ENCODE measurements at places on chromosomes 5 and 9.

- no peak for DNase-seq
Measured at GRCh38 chr5:35360671-35361070, 130.4 kb upstream of the PRLR start.

- DNase-seq = no peak
Measured at GRCh38 chr5:111472579-111472978, 39.8 kb downstream of the STARD4 start.

- DNase-seq = no peak
Measured at GRCh38 chr5:119179857-119180641, 109.2 kb downstream of the DMXL1 start.

DNA sequence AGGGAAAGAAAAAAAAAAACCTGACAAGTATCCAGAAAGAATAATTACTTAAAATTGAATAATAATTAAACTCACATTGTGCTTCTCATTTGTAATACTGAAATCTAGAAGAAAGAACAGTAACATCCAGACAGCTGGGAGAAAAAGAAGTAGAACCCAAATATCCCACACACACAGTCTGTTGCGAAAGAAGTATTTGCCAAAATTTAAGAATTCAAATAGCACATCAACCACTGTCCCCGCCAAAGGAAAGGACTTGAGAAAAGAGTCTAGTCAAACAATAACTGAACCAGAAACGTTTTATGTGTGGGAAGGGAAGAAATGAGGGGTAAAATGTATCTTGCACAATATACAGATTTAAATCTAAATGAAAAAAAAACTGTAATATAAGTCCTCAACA, 202.8 kb downstream of the MLLT3 start:
- DNase-seq = no peak

GRCh38 chr9:33924978-33925797, 108.2 kb downstream of the UBE2R2 start:
- DNase-seq = no peak

GRCh38 chr5:138870611-138871010, 4.5 kb downstream of the LRRTM2 start:
- DNase-seq = no peak

DNA sequence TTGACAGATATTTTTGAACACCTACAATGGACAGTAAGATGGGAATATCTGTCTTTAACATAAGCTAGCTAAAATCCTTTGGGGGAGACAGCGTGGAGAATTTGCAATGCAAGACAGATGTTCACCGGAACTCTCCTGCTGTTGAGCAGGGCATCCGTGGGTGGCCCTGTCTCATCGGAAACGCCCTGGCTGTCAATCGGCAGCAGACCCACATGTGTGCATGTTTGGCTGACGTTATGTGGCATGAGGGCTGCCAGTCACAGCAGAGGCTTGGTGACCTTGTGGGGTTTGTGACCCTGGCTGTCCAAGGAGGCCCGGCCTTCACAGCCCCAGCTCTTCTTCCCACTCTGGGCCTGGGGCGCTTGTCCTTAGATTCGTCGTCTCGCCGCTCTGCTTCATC, 129.7 kb upstream of the OTULINL start:
- no peak for DNase-seq

- DNase-seq = peak; percentile 89
Measured at GRCh38 chr9:97905228-97905627, 17.1 kb downstream of the TRMO start.

DNA sequence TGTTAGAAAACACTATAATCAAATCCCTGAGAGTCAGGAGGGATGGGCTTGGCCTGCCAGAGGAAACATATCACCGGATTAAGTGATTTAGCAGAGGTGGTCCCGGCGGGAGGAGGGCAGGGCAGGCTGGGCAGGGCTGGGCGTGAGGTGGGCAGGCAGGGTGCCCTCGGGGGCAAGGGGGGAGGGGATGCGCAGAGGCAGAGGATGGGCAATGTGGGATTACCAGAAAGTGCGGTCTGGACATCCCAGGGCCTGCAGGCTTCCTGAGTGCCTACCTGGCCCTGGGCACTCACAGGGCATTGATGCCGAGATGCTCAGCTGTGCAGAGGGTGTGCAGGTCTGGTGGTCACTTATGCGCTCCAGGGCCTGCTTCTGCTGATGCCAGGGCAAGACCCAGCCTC, 115.2 kb downstream of the ADAMTS2 start:
- no peak for DNase-seq

GRCh38 chr5:127294829-127295228, 4.2 kb downstream of the MEGF10 start:
- DNase-seq = no peak

DNA sequence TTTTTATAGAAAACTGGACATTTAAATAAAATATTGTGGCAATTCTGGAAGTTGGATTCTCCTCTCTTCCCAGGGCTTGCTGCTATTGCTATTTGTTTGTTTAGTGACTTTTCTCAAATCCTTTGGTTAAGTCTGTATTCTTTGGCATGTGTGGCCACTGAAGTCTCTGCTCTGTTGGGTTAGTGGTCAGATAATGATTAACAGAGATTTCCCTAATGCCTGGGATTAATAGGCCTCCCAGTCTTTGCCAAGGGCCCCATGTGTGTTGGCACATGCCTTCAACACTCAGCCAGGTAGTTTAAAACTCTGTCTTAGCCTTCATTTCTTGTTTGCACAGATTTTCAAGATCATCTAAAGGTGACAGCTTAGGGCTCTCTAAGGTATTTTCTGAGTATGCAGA, 92.8 kb upstream of the EPB41L4A start:
- DNase-seq = no peak

DNA sequence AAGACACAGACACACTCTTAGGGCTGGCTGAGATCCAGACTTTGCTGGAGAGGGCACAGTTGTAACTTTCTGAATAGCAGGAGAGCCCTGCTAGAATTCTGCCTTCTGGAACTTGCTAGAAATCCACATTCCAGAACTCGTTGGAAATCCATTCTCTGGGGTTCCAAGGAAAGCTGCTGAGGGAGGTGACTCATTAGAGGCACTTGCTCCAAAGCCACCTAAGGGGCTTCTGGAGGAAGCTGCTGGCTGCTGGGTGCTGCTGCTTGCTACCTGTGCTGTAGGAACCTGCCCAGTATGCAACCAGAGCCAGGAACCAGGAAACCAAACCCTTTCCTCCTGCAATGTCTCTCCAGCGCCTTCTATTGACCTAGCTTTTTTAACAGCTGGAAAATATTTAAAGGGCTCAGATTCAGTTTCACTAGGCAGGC, 4.1 kb upstream of the TLE4 start:
- DNase-seq = no peak

DNA sequence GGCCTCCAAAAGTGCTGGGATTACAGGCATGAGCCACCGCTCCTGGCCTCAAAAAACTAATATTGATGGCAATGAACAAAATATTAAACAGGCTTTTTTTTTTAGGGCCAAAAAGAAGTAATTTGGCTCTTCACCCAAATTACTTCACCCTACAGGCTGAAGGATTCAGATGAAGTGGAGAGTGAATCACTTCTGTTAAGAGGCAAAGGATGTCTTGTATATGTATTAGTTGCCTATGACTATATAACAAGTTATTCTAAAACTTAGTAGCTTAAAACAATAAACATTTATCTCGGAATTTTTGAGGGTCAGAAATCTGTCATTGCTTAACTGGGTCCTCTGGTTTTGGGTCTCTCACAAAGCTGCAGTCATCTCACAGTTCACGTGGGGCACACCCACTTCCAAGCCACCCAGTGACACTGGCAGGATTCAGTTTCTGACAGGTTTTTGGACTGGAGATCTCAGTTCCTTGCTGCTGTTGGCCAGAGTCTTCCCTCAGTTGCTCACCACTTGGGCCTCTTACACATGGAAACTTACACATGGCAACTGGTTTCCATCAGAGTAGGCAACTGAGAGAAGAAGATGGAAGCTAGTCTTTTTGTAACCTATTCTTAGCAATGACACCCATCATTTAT, 66.7 kb downstream of the IQGAP2 start:
- no peak for DNase-seq

GRCh38 chr9:133996531-133997520, 4.7 kb upstream of the VAV2 start:
- no peak for DNase-seq

GRCh38 chr5:1186351-1187233, 14.8 kb upstream of the SLC6A19 start:
- DNase-seq = no peak

DNA sequence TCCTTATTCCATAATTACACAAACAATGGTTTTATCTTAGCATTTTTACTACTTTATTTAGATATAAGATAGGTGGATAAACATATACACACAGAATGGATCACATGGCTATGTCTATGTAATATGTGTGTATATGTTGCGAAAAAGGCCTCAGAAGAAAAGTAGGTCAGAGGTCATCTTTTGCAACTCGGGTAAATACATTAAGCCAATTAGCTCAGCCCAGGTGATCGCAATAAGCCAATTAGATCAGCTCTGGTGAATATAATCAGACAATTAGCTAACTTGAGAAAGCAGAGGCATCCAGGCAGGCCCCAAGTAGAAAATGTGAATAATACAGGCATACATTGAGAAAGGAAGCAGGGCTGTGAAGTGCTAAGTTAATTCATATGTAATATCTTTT, 24.3 kb downstream of the SLCO4C1 start:
- no peak for DNase-seq

GRCh38 chr5:100901821-100902341, 1.2 kb downstream of the ST8SIA4 start:
- DNase-seq = peak; percentile 83

GRCh38 chr9:82968388-82968787, 94.6 kb downstream of the RASEF start:
- no peak for DNase-seq

DNA sequence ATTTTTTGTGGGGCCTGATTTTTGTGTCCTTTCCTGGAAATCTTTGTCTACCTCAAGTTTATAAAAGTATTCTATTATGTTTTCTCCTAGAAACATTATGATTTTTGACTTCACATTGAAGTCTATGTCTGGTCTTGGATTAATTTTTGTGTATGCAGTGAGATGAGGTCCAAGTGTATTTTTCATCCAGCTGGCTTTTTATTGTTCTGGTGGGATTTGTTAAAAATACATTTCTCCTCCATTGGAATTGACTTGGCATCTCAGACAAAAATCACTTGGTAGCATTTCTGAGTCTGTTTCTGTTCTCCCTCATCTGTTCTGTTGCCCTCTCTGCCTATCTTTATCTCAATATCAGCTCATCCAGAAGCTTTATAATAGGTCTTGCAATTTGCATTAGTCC, 109.0 kb downstream of the IRX1 start:
- DNase-seq = no peak

- DNase-seq = no peak
Measured at GRCh38 chr9:121302786-121303185, 34.8 kb downstream of the GSN start.

- DNase-seq = no peak
Measured at GRCh38 chr9:31137176-31138160, 1247.0 kb upstream of the ACO1 start.

- DNase-seq = no peak
Measured at GRCh38 chr9:90988318-90988717, 186.7 kb downstream of the SYK start.

GRCh38 chr5:88944751-88945531, 62.0 kb upstream of the MEF2C start:
- DNase-seq = no peak

- no peak for DNase-seq
Measured at GRCh38 chr5:132865668-132866341, 464 bp downstream of the GDF9 start.

DNA sequence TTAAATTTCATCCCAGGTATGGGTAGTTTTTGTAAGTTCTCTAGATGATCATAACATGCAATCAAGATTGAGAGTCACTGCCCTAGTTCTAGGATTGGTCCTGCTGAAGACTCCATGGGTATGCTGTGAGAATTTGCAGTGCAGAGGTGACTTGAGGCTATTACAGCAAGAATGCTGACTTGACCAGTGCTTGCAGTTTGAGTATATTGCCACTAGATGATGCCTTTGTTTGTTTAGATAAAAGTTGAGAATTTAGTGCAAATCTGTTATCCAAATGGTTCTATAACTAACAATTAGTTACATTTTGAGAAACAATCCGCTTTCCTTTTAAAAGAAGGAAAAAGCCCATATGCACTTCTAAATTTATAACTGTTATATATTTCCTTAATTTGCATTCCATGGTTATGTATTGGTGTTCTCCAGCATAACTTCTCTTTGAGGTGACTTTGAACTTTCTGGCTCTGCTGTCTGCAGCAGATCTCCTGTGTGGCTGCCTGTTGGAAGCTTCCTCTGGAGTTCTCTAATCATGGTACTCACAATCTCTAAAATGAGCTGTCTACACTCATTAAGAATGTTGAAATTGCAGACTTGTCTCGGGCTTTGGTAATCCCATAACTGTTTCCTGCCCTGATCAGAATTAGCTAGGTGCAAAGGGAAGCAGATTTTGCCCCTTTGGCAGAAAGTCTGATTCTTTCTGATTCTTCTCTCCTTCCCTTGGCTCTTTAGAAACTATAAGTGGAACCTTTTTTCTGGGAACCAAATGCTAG, 24.9 kb downstream of the MELK start:
- DNase-seq = no peak

- DNase-seq = no peak
Measured at GRCh38 chr9:126698251-126698650, 84.5 kb downstream of the LMX1B start.

- DNase-seq = no peak
Measured at GRCh38 chr9:69504058-69504457, 168.1 kb downstream of the APBA1 start.

DNA sequence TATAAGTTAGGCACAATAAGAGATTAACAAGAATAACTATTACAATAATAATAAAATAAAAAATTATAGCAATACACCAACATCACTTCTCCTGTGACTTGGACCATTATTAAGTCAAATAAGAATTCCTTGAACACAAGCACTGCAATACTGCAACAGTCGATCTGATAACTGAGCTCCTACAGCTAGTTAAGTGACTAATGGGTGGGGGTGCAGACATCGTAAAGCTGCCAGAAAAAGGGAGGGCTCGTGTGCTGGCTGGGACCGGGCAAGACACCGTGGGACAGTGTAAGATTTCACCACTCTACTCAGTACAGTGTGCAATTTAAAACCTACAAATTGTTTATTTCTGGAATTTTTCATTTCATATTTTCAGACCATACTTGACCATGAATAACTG, 78.8 kb downstream of the SNX24 start:
- DNase-seq = no peak

DNA sequence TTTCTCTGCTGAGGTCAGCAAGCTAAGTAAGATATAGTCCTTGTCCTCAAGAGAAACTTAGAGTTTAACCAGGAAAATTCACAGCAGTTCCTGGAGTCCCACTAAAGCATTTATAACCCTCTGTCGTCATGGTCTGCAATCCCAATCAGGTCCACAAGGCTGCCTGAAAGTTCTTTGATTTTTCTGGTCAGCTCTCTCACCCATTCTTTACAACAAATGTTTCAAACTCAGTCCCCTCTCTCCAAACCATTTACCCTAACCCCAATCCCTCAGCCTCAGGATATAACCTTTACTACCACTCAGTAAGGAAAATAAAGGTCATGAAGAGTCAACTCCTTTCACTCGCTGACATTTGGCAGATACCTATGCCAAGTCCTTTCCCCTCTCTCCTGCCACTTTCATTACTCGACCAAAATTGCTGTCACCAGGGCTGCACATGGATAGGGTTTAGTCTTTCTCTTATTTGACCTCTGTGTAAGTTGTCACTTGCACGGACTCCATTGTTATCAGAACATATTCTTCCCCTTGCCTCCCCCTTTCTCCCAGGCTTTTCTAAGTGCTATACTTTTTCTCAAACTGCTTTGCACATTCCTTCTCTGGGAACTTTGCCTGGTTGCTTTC, 936.6 kb downstream of the NR2F1-AS1 start:
- DNase-seq = no peak

GRCh38 chr5:142014911-142015584, 2.2 kb upstream of the GNPDA1 start:
- DNase-seq = peak; percentile 59

GRCh38 chr9:134041649-134041962, 16.3 kb downstream of the BRD3OS start:
- no peak for DNase-seq

- no peak for DNase-seq
Measured at GRCh38 chr9:16321461-16322119, 548.9 kb downstream of the BNC2 start.

Measured in central memory CD4-positive, alpha-beta T cell (primary cell).